ENCODE measurements at places on chromosomes 5 and 9. TPM values are rescaled to one million over a fixed set of nuclear protein-coding genes. Genes with fewer than 3 reads are reported as not detected.

GRCh38 chr5:128263357-128263756 lies 179.8 kb downstream of the SLC12A2 start:
- no peak for DNase-seq
- H3K4me1 ChIP-seq: no peaks in the 10 kb centered on the region
- no peaks in the 10 kb centered on the region for H3K36me3 ChIP-seq
- H3K4me3 ChIP-seq: no peak overlapping the region
- H3K27me3 ChIP-seq: no peaks in the 10 kb centered on the region

DNA sequence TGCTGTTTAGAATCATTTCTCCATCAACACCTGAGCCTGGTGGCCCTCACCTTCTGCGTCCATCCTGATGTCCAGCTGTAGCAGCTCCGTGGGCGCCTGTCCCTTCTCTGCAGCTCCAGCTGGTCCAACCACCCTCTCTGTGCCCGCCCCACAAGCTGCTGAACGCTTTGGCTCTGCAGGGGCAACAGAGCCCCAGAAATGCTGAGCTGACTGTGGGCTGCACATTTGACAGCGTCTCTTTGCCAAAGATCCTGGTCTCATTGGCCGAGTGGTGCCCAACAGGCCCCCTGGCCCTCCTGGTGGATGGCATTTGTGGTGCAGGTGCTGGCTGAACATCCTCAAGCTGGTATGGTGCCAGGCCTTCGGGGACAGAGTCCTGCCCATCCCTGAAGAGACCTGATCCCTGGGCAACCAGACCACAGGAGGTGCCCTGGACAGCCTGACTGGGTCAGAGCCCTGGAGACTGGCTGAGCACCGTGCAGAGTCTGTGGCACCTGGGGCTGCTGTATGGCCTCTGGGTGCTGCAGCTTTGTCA lies 25.3 kb upstream of the CEP72 start:
- no peak overlapping the region for H3K4me3 ChIP-seq
- H3K4me1 ChIP-seq: no peaks in the 10 kb centered on the region
- H3K27me3 ChIP-seq: peaks cover 17% of the 10 kb centered on the region
- no peak for DNase-seq

DNA sequence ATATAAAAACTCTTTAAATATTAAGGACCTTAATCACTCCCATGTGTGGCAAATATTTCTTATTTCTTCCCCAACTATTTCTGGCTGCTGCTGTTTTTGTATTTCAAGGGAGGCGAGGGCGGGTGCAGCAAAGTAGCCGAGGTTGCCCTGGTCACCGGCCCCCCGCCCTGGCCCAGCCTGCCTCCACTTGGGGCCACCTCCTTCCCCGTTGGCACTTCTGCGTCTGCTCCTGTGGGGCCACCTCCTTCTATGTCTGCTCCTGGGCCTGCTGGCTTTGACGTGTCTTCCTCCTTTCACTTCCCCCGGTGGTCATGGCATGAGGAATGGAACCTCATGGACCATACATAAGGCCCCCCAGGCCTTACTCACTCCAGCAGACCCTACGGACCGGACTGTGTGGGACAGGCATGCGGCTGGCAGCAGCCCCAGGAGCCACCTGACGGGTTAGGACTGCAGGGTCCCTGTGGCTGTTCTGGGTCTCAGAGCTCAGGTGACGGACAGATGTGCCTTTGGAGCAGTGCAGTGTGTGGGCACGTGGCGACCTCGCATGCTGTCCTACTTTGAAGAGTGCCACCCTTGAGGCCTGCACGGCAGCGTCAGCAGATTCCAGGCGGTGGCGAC lies 5.8 kb upstream of the ENTPD8 start:
- H3K4me1 ChIP-seq: peaks cover 27% of the 10 kb centered on the region
- peaks cover 1% of the 10 kb centered on the region for H3K36me3 ChIP-seq
- no peak overlapping the region for H3K27ac ChIP-seq
- no peak overlapping the region for H3K4me3 ChIP-seq
- DNase-seq: no peak

Gene DMRT3
- not detected for total RNA-seq

DNA sequence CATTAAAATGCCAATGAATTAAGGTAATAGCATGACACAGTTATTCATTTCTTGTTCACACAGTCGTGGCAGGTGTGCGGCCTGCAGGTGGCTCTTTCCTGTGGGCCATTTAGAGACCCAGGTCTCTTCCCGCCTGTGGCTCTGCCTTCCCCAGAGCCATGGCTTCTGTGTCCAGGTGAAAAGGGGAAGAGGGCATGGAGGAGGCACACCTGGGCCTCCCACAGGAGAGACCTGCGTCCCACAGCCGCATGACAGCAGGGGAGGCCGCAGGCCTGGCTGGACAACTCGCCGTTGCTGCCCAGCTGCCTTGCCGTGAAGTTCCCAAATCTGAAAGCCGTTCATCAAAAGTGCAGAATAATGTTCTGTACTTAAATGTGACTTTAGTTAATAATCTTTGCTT lies 14.4 kb upstream of the PLEKHG4B start:
- H3K4me1 ChIP-seq: no peaks in the 10 kb centered on the region
- H3K36me3 ChIP-seq: no peaks in the 10 kb centered on the region
- H3K27me3 ChIP-seq: no peaks in the 10 kb centered on the region

- peaks cover 4% of the 10 kb centered on the region for H3K4me1 ChIP-seq
- no peak overlapping the region for H3K4me3 ChIP-seq
- no peaks in the 10 kb centered on the region for H3K27me3 ChIP-seq
- H3K27ac ChIP-seq: no peak overlapping the region
- H3K36me3 ChIP-seq: no peaks in the 10 kb centered on the region
Measured at GRCh38 chr9:118395415-118395814, 691.2 kb downstream of the TLR4 start.

Gene QRFP
- total RNA-seq: not detected

DNA sequence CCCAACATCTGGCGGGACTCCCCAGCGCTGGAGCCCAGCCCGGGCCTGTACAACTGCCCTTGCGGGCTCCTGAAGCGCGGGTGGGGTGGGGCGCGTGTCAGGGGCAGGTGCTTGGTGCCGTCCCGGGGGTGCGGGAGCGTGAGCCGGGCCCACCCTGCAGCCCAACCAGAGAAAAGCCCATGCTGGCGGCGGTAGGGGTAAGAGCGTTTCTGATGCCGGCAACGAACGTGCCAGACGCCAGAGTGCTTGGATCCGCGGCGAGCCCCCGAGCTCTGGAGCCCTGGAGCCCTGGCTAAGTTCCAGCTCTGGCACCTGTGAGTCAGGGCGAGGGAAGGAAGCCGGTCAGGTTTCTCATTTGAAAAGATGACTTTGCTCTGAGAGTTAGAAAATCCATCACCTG lies 58.0 kb downstream of the ZNF510 start:
- H3K27ac ChIP-seq: no peak overlapping the region
- H3K27me3 ChIP-seq: peaks cover 37% of the 10 kb centered on the region
- peaks cover 3% of the 10 kb centered on the region for H3K4me1 ChIP-seq
- H3K4me3 ChIP-seq: no peak overlapping the region

Gene CDO1
- total RNA-seq: not detected

DNA sequence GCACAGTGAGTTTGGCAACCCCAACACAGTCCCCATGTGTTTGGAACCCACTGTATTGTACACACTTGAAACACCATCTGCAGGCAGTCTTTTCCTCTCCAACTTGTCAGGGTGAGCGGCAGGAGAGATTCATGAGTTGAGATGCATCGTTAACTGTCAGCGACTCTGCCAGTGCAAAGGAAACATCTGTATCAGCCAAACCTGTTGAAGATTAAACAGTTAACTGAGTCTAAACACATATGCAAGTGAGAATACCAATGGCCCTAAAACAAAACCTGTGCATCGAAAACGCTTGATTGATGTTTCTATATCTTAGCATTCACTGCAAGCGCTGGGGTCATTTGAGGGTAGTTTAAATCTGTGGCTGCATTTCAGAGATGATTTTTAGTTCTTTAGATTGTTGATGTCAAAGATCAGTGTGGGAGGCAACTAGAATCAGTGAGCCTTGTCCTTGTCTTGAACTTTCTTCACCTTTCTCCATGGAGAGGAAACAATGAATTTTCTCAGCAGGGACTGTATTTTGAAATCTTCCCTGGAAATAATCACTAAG lies 41.3 kb upstream of the PAM start:
- H3K4me3 ChIP-seq: no peak overlapping the region
- no peaks in the 10 kb centered on the region for H3K4me1 ChIP-seq
- peaks cover 2% of the 10 kb centered on the region for H3K36me3 ChIP-seq
- no peak for DNase-seq

GRCh38 chr9:93267681-93268505 lies 84.0 kb downstream of the WNK2 start:
- H3K36me3 ChIP-seq: no peaks in the 10 kb centered on the region
- DNase-seq: peak; percentile 37
- H3K4me3 ChIP-seq: no peak overlapping the region
- H3K27me3 ChIP-seq: peaks cover 35% of the 10 kb centered on the region

DNA sequence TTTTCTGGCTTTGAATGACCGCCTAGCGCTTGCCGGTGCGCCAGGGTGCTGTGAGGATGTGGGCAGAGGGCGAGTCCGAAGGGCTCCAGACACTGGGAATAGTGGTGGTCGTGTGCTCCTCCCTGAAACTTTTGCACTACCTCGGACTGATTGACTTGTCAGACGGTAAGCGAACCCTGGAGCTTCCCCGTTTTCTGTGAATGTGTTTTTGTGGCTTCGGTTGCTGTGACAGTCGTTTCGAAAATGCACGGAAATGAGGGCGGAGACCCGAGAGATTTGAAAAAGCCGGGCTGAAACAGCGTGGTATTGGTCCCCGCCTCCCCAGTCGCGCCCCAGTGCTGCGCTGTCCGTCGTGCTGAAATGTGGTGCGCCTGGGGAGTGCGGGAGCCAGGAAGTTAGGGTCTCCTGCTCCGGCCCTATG lies 102.5 kb upstream of the GABRP start:
- H3K36me3 ChIP-seq: no peaks in the 10 kb centered on the region

Gene NPM1
- 1,230 TPM for total RNA-seq

GRCh38 chr5:15676591-15676990 lies 176.6 kb downstream of the FBXL7 start:
- DNase-seq: no peak
- H3K27me3 ChIP-seq: no peaks in the 10 kb centered on the region
- H3K27ac ChIP-seq: no peak overlapping the region
- no peaks in the 10 kb centered on the region for H3K4me1 ChIP-seq

DNA sequence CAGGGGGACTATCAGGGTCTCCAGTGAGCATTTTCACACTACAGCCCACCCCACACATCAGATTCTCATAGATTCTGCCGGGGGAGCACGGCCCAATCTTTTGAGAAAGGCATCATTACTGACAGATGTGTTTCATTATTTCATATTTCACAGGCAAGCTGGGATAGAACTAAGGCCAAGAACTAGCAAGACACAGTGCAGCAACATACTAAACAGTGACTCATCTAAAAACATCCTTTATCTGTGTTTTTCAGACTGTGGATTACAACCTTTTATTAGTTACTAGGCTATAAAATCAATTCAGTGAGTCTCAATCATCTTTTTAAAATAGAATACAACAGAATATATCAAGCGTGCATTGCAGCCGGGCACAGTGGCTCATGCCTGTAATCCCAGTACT lies 59.8 kb downstream of the CPLANE1 start:
- peaks cover 14% of the 10 kb centered on the region for H3K36me3 ChIP-seq
- H3K27me3 ChIP-seq: no peaks in the 10 kb centered on the region
- DNase-seq: no peak

Gene NR5A1
- total RNA-seq: not detected

Gene WWC1
- 0.30 TPM for total RNA-seq

Gene HACD4
- 12.9 TPM for total RNA-seq

DNA sequence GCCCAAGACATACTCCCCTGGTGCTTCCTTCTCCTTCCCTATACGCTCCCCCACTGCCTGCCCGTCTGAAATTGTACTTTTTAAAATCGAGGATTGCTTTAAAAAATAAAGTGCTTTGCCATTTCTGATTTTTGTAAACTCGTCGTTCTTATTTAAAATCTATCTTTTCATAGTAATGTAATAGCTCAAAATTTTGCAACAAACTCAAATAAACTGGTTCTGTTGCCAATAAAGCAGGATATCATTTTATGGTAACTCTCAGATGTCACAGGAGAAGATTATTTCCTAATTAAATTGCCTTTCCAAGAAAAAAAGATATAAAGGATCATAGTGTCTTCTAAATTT lies 1.3 kb upstream of the NREP start:
- peak overlapping the region; percentile 80 for H3K4me3 ChIP-seq
- DNase-seq: no peak
- peaks cover 45% of the 10 kb centered on the region for H3K27me3 ChIP-seq
- no peaks in the 10 kb centered on the region for H3K36me3 ChIP-seq
- H3K27ac ChIP-seq: peak overlapping the region; percentile 73

Gene WNK2
- not detected for total RNA-seq

- DNase-seq: no peak
- H3K27me3 ChIP-seq: no peaks in the 10 kb centered on the region
Measured at GRCh38 chr9:13033959-13034693, 245.4 kb downstream of the MPDZ start.

DNA sequence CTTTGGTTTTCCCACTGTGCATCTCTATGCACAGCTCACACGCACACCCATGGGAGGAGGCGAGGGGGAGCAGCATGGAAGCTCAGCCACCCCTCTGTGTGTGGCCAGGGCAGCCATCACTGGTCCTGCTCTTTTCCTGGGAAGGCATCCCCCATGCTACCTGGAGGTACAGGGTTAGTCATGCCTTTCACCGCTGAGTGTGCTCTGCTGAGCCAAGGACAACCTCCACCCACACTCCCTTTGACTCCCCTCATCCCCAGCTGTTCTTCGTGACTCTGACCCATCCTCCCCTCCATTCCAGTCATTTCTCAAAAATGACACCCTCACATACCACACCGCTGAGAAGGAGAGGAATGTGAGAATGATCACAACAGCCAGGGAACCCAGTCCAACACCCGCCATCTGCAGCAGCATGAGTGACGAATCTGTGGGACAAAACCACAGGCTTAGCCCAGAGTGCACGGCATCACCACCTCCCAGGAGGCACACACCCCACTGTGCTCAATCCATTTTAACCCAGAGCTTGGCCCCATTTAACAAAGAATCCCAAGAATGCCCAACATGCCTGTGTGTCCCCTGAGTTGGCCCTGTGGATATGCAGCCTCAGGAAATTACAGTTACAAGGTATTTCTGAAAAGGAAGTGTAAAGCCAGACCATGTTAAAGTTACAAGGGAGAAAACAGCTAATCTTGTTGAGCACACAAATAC lies 133.4 kb downstream of the SUSD1 start:
- H3K4me3 ChIP-seq: no peak overlapping the region
- H3K4me1 ChIP-seq: peaks cover 22% of the 10 kb centered on the region
- H3K36me3 ChIP-seq: peaks cover 38% of the 10 kb centered on the region
- H3K27me3 ChIP-seq: peaks cover 21% of the 10 kb centered on the region
- no peak overlapping the region for H3K27ac ChIP-seq

Measured in activated CD8-positive, alpha-beta memory T cell treated with anti-CD3 and anti-CD28 coated beads, Interleukin-2, amount 10 ng/mL, durations not matched to agents 7 days and 5 days (primary cell).